Iris pigment epithelial cell (primary cell): ENCODE measurements at places on chromosomes 7 and 10.

- DNase-seq = no peak
Measured at GRCh38 chr7:52920977-52921376, 114.5 kb upstream of the POM121L12 start.

GRCh38 chr10:132264306-132264950 is 43.3 kb downstream of the STK32C start:
- no peak for DNase-seq

DNA sequence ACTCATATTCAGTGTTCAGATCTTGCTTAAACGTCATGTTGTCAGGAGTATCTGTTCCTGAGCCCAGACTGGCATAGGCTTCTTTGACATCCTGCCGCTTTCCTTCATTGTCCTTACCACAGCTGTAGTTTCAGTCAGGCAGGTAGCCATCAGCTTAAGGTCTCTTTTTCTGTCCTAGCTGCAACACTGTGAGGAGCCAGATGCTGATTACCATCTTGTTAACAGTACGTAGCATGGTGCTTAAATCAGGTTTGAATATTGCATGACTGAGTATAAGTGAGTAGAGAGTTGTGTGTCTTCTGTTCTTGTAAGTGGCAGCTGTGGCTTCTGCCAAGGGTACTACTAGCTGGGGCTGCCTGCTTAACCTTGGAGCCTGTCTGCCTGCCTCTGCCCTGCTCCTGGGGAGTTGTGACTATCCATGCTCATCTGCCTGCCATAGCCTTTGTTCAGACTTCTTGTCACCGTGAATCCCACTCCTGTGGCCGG is 92.6 kb downstream of the MAPK8 start:
- peak; percentile 29 for DNase-seq

- no peak for DNase-seq
Measured at GRCh38 chr10:123375738-123376137, 221.5 kb downstream of the BUB3 start.

DNA sequence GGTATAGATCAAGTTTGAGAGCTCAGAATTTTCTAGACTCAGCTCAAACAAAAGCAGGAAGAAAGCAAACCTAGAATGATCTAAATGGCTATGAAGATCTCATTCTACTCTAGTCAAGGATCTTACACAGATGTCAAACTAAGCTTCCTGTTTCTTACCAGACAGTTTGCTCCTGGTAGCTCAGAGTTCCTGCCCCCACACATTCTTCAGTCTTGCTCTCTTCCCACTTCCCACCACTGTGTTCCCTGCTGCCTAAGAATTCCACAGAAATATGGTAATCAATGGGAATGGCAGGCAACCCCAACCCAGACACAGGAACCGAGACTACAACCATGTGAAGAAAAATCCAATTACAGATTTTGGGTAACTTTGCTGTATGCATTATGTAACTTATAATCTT is 133.4 kb upstream of the PTN start:
- DNase-seq = peak; percentile 20

DNA sequence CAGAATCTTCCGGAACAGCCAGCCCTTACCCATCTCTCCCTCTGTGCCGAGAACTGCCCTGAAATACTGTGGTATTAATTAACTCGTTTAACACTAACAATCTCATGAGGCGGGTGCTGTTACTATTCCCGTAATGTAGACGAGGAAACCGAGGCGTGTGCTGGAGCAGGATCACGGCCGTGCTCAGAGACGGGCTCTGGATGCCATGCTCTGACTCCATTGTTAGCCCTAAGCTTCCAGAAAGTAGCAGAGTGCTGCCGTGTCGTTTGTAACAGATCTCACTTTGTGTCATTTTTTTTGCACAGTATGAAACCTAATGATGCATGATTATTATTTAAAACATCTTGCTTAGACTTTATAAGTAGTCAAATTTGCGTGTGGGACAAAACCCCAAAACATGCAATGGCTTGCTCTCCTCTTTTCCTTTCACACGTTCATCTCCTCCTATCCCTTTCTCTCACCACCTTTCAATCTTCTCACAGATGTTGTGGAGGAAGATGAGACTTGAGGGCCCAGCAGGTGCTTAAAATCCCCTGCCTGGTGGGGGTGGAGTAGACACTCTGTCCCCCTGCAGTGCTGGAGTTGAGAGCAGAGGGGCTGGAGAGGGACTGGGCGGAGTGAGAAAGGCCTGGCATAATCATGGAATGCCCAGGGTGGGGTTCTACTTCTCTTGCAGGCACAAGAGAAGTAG is 482 bp upstream of the ACTR3C start:
- no peak for DNase-seq

DNA sequence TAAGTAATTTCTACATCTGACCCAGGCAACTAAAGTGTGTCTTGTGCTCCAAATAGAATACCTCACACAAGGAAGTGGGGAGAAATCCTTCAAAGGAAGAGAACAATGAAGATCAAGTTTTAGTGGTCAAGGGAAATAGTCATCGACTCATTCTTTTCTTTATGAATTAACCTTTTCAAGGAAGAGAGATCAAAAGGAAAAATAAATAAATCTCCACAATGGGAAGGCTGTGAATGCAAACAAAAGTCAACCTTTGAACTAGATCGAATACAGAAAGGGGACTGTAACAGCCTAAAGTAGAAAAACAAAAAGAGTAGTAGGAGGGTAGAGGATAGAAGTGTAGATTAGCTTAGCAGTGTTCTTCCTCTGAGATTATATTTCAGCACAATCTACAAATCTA is 274.6 kb upstream of the COBL start:
- DNase-seq = no peak

DNA sequence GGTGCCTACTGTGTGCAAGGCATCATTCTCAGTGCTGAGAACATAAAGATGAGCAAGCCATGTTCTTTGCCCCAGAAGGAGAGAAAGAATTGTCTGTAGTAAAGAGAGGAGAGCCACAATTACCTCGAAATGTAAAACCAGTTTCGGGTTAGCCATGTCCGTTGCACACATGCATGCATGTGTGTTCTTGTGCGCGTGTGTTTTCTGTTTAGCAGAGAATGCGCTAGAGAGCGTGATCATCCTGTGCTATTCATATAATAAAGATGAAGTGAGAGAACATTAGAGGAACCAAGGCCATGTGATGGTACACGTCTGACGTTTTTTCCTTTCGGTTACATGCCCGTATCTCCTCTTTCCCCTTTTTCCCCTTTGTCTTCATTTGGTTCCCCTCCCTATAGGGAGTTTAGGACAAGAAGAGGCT is 158.2 kb downstream of the CELF2 start:
- DNase-seq = no peak

DNA sequence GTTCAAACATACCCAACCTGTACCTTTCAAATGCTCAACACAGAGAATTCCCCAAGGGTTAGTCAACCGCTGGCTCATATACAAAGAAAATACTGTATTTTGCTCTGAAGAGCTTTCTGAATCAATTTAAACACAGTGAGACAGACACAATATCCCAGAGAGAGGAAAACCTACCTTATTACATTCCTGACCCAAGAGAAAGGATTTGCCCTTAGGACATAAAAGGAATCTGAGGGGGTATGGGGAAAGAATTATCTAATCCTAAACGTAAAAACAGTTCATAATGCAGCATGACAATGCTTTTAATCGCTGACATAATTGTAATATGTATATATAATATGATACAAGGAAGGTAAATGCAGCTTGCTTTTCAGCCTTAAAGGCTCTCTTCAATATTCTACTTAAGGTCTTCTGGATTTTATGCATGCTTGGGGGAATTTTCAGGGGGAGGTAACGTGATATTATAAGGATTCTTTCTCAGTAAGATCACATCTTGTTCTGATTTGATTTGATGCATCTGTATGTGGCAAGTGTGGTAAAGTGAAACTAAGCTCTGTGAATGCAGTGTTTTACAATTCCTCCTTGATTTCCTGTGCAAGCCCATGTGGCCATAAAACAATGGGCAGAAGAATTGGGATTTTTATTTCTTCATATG is 240.5 kb downstream of the GLI3 start:
- peak; percentile 92 for DNase-seq

- peak; percentile 16 for DNase-seq
Measured at GRCh38 chr10:5125315-5126044, 31.3 kb downstream of the AKR1C3 start.

- no peak for DNase-seq
Measured at GRCh38 chr10:62037890-62038608, 136.6 kb downstream of the ARID5B start.

- no peak for DNase-seq
Measured at GRCh38 chr10:108204528-108205305, 1040.2 kb upstream of the SORCS1 start.

GRCh38 chr10:52357971-52358370 is 43.9 kb downstream of the DKK1 start:
- DNase-seq = no peak

- peak; percentile 91 for DNase-seq
Measured at GRCh38 chr7:93043385-93043985, 74.3 kb downstream of the SAMD9 start.

GRCh38 chr7:46215987-46216567 is 295.0 kb upstream of the IGFBP3 start:
- DNase-seq = no peak

- DNase-seq = no peak
Measured at GRCh38 chr10:2278363-2278762, 541.0 kb upstream of the ADARB2 start.

DNA sequence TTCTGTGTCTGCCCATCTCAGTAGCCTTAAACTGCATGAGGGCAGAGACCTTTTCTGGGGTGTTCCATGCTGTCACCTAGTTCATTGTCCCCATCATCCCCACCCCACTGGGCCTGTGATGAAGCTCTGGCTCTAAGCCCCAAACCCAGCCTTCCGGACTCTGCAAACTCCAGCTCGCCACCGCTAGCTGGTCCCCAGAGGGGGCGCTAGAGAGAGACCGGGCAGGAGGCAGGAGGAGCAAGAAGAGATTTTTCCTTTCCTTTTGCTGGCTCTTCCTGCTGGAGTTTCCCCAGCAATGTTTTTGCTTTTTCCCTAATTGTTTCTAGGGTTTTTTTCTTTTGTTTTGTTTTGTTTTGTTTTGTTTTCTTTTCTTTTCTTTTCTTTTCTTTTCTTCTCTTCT is 234.4 kb downstream of the TEX36 start:
- DNase-seq = no peak

DNA sequence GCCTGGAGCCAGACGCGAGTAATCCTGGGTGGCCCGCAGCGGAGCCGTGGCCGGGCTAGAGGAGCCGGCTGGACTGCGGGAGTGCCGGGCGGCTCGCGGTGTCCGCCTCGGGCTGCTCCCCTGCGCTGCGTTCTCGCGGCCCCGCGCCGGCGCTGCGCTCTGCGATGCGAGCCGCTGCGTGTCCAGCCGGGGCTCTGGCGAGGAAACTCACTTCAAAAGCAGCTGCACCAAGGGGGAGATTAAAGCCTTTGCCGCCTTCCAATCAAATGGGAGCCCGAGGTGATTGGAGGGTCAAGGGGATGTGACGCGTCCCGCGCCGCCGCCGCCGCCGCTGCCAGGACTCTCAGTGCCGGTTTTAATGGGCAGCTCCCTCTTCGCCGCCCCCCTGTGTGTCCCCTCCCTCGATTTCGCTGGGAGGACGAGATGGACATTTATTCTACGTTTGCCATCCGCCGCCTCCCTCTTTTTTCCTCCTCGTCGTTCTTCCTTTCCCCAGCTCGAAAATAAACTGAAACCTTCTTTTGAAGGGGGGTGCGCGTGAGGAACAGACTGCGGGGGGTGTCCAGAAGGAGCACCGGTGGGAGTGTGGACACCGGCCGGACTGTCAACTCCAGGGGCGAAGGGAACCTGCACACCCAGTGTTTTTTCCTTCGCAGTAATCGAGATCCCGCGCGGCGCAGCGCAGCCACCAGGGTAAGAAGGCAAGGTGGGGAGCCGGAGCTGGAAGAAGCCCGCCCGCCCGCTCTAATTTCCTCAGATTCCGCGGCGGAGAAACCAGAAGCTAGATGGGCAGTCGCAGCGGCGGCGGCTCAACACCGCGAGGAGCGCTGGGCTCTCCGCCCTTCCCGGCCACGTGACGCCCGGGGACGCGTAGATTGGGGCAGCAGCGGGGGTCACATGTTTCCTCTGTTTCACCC is at the start of gene ZNF503:
ZNF503 (minus strand) TSS at position 196 of the 917 bp plus-strand sequence. CDS start 345 bp downstream, outside the sequence.
- DNase-seq = peak; percentile 98

- DNase-seq = peak; percentile 57
Measured at GRCh38 chr7:7521259-7521658, 14.4 kb downstream of the COL28A1 start.

DNA sequence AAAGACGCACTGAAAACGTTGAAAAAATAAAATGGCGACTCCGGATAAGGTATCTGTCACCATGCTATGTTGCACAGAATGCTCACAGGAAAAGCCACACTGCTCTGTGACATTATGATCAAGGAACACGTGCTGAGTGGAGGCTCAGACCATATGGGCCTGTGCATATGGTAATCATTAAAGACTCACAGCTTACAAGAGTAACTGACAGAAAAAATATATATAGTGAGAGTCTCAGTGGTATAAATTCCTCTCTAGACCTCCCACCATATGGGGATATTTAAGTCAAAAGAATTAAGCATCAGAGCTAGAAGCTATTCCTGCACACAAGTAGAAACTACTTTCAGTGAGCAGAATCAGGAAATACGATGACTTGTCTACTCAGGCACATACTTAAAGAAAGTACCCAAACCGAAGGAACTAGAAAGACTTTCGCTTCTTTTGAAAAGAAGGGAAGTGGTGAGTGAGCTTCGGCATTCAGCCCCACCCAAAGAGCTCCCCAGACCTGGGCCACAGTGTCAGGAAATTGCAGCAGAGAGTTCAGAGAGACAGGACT is 65.1 kb upstream of the MPP7 start:
- DNase-seq = peak; percentile 4

GRCh38 chr10:125283191-125283835 is 123.0 kb upstream of the CTBP2 start:
- no peak for DNase-seq

- no peak for DNase-seq
Measured at GRCh38 chr7:96041171-96041570, 268.8 kb downstream of the DYNC1I1 start.

DNA sequence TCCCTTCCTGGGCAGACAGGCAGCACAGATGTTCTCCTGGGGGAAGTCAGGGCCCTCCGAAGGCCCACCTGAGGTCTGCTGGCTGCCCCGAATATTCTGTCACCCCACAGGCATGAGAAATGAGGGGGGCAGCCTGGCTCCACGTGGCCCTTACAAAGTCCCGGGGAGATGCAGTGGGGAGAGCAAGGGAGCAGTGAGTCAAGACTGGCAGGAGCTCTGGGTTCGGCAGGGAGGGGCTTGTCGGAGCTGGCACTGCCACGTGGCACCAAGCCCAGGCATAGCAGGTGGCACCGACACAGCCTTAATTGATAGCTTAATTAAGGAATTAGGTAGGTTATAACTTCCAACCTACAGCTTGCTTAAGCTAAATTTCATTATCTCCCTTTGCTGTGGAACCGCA is 163.9 kb downstream of the USP6NL start:
- no peak for DNase-seq

DNA sequence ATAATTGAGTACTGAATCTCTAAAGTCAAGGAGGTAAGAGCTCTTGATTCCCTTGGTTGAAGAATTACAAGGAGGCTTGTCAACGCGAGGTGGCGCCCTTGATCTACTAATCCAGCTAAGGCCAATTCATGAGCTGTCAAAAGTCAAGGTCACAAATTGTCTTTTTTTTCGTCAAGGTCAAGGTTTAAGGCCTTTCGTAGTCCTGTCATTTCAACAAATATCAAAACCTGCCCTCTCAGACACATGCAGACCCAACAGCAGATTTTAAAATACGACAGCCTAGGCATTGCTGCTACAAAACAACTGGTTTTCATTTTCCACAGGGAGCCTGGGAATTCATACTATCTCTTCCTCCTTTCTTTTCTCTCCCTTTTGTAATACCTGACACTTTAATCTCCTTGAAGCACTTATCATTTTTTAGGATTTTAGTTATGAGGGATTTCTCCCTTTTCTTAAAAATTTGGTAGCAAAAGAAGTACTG is 3.6 kb downstream of the HOXA13 start:
- DNase-seq = peak; percentile 69
